Effector CD4-positive, alpha-beta T cell (primary cell): ENCODE measurements at places on chromosomes 3 and 15.

DNA sequence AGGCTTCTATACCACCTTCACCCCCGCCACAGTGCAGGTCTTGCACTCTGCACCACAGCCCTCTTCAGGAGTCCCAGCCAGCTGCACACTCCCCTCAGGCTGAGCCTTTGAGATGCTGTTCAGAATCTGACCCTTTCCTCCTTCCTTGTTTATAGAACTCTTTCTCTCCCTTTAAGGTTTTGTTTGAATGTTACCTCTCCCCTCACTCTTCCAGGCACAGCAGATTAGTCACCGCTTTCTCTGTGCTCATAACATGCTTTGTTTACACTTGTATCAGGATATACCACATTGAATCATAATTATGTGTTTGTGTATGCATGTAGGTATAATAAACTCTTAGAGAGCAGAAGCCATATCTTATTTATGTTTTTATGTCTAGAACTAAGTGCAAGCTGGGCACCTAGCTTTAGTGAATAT lies 168.4 kb upstream of the BCL6 start:
- DNase-seq: no peak

DNA sequence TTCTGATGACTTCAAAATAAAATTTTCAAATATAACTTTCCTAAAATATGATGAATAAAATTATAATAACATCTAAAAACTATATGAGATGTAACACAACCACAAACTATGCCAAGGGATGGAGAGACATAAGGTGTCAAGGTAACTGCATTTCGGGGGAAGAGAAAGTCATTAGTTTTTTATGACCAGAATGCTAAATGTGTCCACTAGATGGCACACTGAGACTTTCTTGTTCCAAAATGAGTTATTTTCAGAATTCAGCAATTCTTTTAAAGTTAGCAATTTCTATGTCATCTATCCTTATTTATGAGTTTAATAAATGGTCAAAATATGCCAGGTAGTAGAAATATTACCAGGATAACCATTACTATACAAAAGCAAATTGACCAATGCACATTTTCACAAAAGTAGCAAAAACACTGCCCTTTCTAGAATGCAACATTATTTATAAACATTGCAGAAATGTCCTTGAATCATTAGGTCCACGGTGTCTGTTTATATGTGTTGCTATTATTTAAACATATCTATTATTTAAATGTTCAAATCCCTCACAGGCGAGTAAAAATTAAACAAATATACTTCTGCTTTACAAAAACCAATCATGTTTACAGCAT lies 374.2 kb downstream of the PLCL2 start:
- DNase-seq: peak; percentile 4

DNA sequence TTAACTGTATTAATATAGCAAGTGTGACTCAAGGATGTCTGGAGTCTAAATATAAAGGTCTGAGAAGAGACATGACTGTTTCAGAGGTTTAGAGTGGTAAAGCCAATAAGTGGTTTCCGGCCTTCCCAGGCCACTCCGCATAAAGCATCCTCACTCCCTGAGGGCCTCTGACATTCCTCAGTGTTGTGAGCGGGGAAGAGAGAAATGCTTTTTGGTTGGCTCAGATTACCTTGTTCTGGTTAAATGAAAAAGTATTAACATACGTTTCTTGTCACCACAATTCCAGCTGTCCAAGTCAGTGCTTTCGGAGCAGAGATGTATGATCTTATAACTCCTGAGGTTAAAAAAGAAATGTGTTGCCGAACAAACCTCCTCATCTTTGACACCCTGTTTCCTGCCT lies 103.8 kb downstream of the RBMS3 start:
- DNase-seq: no peak

- no peak for DNase-seq
Observed at GRCh38 chr3:10251006-10251405, 2.7 kb downstream of the TATDN2 start.

- DNase-seq: no peak
Observed at GRCh38 chr3:185744997-185745843, 79.6 kb downstream of the IGF2BP2 start.

GRCh38 chr3:42451116-42451515 lies 40.7 kb upstream of the LYZL4 start:
- no peak for DNase-seq

DNA sequence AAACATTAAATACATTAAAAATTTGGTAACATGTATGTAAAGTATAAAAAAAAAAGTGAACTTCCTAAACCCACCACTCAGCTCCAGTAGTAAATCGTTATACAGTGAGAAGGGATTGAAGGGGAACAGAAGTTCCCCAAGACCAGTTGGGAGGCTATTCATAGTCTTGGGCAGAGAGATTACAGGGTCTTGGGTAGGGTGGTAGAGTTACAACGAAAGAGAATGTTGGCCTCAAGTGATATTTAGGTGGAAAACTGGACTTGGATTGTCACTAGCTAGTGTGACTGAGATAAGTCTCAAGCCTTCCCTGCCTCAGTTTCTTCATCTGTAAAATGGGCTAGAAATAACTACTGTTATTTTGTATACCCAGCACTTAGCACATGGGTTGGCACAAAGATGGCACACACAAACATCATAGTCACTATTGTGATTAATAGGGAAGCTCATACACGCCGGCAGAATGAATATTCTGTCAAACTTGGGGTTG lies 431 bp upstream of the YEATS2 start:
- DNase-seq: no peak

DNA sequence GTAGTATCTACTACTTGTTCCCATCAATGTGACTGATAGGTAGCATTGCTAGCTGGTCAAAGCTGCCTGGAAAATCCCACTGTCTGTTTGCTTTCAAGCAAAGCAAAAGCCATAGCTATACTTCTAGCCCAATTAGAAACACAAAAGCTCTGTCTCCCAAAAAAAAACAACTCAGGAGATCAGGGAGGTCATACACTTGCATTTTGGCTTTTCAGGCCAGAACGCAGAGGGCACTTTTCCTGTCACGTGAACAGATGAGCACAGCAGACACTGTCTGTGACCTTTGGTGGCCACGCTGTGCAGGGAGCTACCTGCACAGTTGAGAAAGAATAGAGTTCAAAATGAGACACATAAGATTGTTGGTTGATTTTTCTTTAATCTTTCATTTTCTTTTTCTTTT lies 441.7 kb upstream of the PDZRN3 start:
- DNase-seq: no peak

DNA sequence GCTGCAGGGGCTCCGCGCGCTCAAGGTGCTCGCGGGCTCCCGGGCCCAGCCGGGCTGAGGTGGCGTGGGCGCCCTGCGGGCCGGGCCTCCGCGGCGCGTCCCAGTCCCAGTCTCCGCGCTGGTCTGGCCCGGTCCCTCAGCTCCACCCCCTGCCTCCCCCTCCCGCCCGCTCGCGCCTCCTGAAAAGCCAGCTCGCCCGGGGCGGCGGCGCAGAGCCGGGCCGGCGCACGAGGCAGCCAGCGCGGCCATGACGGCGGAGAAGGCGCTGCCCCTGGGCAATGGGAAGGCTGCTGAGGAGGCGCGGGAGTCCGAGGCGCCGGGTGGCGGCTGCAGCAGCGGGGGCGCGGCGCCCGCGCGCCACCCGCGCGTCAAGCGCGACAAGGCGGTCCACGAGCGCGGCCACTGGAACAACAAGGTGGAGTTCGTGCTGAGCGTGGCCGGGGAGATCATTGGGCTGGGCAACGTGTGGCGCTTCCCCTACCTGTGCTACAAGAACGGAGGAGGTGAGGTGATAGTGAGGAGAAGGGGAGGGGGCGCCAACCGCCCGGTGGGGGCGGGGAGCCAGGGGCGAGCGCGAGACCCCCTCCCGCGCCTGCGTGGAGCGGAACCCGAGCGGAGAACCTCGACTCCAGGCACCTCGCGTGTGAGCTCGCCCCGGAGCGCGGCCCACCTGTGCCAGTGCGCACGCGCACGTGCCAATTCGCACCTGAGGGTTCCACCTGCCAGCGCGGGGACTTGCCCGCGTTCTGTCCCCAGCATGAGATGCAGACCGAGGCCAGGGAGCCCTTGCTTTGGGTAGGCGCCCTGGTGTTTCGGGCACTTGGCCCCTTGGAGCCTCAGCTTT lies at the start of gene SLC6A11:
TSS of gene SLC6A11 (plus strand) at position 210 of the 844 bp plus-strand sequence. CDS start at position 248, 38 bp downstream.
- no peak for DNase-seq

- DNase-seq: no peak
Observed at GRCh38 chr15:68610825-68611224, 32.0 kb downstream of the CORO2B start.

DNA sequence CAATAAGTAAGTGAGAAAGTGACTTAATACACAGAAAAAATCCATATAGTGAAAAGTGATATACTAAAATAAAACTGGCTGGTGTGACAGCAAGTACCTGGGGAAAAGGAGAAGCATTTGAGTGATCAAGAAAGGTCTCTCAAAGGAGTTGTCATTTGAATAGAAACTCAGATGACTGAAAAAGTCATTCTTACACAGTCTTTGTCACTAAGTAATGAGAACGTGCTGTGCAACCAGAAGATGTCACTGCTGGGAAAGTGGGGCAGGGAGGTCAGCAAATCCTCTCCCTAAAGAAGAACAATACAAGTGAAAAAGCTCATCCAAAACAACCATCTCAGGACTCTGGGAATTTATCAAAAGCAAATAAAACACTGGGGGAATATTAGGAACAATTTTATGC lies 317.5 kb upstream of the TRIM42 start:
- DNase-seq: no peak

DNA sequence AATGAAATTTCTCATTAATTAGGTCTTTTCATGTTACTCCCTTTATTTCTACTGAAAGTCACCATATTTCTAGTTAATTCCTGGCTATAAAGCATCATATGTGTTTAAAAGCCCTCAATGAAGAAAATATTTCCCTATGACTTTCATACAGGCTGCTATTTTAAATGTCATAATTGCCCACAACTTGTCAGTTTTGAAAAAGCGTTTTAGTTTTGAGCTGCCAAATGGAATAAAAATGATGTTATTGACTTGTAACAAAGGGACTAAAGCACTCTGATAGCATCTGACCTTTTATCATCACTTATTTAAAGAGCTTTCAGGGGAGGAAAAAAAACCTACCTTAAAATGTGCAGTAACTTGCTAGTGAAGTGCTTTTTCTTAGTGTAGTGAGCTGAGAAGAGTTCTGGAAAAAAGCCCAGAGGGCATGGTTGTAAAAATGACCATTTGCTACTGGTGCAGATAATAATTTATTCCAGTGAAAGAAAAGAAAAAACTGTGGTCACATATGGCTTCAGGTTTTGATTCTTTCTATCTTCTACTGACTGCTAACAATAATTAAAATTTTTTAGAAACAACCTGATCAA lies 877.2 kb downstream of the CADM2 start:
- DNase-seq: no peak

DNA sequence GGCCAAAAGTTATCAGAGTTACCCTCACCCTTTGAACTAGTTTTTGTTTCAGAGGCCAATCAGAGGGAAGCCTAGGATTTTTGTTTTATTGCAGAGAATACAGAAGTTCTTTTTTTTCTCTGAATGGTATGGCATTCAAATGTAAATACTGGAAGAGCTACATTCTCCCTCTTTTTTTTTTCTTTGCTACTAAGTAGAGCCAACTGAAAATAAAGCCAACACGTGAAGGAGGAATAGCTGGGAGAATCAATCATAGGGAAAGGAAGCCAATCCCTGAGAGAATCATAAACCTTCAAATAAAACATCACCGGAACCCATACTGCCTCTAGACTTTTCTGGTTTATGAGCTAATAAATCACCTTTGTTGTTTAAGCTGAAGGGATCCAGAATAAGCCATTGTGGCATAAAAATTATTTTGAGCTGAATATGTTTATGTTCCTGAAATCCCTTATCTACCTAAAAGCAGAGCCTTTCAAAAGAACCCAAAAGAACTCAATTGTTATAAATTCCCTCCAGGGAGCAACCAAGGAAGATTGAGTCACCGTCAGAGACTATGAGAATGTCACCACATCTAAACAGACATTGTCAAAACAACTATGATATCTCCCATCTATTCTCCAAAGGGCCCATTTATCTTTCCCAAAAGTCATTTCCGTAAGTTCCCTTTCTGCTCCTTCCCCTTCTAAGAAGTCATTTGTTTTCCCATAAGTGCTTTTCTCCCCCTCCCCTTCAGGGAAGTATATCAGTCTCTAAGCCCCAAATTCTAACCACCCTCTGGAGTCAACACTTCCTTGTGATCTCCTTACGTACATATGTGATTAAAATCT lies 3.8 kb upstream of the ZNF280D start:
- no peak for DNase-seq

GRCh38 chr3:108293858-108294257 lies 2.5 kb upstream of the HHLA2 start:
- no peak for DNase-seq

DNA sequence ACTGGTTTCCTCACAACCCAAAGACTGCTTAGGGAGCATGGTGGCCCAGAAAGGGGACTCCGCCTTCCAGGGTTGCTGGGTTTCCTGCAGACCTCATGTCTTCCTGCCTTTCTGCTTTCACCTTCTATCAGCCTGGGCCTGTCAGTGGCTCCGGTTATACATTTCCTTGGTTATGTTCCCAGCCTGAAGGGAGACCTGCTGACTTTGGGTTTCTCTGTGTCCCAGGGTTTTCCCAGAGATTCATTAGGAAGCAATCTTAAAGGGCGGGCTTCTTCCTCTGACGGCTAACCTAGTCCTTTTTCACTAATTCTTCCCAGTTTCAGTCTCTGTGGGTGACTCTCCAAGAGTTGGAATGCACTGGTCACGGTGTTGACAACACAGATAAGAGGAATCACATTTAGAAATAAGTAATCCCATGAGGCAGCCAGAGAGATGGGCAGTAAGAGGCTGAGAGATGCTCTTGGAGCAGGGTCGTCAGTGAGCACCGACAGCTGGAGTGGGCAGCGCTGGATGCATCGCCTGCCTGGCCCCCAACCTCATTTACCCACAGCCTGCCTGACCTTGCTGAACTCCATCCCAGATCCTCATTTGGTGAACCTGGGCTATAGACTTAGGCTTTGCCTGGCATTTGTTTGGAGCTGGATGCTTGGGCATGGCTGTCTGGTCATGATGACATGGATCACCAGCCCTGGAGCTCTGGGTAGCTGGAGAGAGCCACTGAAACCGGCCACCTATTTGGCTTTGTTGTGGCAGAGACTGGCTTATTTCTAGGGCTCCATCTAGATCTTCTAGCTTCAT lies 10.0 kb upstream of the EHD4 start:
- no peak for DNase-seq

- no peak for DNase-seq
Observed at GRCh38 chr15:91263632-91264531, 163.8 kb downstream of the SV2B start.

GRCh38 chr3:127150513-127151250 lies 42.2 kb upstream of the PRR23E start:
- no peak for DNase-seq

DNA sequence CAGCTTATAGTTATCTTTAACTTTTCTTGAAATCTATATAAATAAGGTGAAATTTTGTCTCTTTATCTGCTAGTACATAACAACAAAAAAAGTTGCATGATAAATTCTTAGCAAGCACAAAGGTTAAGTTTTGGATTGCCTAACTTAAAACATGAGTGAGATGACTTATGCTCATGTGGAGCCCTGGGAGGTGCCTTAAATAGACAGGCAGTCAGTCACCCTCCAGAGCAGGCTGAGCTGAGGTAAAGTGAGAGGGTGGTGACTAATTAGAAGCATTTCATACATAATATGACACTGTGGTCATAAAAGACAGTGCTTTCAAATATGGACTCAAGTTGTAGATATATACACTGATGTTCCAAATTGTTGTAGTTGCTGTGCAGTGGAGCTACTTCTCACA lies 14.6 kb upstream of the MME start:
- DNase-seq: no peak
